ENCODE measurements at places on chromosomes 5 and 9.

- DNase-seq: no peak
Observed at GRCh38 chr5:27962198-27962597, 923.8 kb upstream of the CDH9 start.

- DNase-seq: no peak
Observed at GRCh38 chr9:106668534-106668933, 194.4 kb upstream of the ZNF462 start.

GRCh38 chr5:31029925-31030324, 163.6 kb upstream of the CDH6 start:
- DNase-seq: no peak

- DNase-seq: no peak
Observed at GRCh38 chr9:10678790-10679189, 66.0 kb upstream of the PTPRD start.

GRCh38 chr5:162160401-162160800, 92.8 kb downstream of the GABRG2 start:
- no peak for DNase-seq

- DNase-seq: no peak
Observed at GRCh38 chr5:101966476-101966875, 329.6 kb downstream of the SLCO4C1 start.

DNA sequence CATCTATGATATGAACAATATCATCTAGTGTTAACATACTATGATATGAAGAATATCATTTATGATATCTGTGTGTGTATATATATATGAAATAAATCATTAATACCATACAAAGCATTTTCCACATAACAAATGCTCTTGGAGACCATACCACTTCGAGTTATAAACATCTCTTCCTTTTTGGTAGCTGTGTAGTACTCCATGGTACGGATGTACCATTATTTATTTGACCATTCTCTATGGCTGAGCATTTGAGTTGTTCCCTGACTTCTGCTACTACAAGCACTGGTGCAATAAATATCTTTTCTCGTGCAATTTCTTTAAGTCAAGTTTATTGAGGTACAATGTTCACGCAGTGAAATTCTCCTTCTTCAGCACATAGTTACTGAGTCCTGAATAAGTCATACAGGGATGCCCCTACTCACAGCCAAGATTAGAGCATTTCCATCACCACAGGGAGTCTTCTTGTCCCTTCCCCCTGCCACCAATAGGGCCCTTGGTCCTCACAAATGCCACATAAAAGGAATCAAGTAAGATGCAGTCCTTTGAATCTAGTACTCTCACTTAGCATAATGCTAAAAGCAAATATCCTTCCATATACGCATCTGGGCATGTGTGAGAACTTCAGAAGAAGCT, 75.2 kb upstream of the SLC25A48 start:
- no peak for DNase-seq
